ENCODE measurements at places on chromosomes 1 and 21.

- DNase-seq: peak; percentile 20
These were observed 14.9 kb upstream of the CD101 start for GRCh38 chr1:116986421-116987255.

GRCh38 chr1:230127105-230128054, 60.3 kb downstream of the GALNT2 start:
- DNase-seq: peak; percentile 100

DNA sequence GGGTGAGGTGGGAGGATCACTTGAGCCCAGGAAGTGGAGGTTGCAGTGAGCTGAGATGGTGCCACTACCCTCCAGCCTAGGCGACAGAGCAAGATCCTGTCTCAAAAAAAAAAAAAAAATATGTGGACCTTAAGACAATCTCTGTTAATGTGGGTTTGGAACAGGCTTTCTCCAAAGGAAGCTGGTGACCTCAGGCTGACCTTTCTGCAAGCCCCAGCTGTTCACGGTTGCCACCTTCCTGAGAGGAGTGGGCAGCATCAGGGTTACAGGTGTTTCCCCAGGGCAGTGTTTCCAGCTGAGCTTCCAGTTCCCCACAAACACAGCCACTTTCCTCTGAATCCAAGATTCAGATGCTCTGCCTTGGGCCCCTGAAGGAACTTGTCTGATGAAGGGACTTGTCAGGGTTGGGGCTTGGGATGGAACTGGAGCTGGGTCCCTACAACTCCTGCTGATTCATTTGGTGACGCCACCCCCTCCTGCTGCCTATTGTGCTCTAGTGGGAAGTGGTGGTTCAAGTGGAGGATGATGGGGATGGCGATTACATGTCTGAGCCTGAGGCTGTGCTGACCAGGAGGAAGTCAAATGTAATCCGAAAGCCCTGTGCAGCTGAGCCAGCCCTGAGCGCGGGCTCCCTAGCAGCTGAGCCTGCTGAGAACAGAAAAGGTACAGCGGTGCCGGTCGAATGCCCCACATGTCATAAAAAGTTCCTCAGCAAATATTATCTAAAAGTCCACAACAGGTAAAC, 1.9 kb downstream of the ZBTB48 start:
- peak; percentile 37 for DNase-seq

GRCh38 chr1:209609041-209609790, 25.7 kb downstream of the CAMK1G start:
- DNase-seq: no peak

GRCh38 chr1:226808501-226808900, 61.9 kb upstream of the PSEN2 start:
- no peak for DNase-seq

- no peak for DNase-seq
These were observed 51.8 kb upstream of the LRP8 start for GRCh38 chr1:53379662-53380002.

DNA sequence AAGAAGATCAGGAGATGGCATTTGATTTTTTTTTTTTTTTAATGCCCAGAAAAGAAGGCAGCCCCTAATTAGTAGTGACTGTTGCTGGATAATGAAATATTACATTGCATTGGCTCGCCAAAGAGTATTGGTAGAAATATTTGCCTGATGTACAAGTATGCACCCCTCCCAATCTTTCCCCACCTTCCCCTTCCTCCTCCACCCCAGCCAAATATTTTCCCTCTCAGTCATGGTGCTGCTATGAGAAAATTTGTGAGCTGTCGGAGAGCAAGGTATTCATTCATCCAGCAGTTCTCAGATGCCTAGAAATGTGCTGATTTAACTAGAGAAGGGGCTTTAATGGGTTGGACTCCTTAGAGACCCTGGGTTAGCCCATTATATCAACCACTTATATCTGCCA, 50.5 kb upstream of the IKBKE start:
- DNase-seq: no peak

- peak; percentile 24 for DNase-seq
These were observed 60.8 kb upstream of the F3 start for GRCh38 chr1:94602316-94602715.

DNA sequence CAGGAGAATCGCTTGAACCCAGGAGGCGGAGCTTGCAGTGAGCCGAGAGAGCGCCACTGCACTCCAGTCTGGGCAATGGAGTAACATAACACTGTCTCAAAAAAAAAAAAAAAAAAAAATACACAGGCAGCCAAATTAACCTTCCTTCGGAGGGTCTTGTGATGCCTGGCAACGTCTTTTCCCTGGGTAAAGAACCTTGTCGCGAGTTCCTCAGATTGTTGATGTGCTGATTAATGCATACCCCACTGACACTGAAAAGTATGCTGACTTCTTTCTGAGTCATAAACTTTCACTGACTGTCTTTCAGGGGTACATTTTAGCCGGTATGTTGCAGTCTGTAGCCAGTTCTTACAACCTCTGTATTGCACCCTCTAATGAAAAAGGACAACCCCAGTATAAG, 95.1 kb upstream of the SOD1 start:
- no peak for DNase-seq

DNA sequence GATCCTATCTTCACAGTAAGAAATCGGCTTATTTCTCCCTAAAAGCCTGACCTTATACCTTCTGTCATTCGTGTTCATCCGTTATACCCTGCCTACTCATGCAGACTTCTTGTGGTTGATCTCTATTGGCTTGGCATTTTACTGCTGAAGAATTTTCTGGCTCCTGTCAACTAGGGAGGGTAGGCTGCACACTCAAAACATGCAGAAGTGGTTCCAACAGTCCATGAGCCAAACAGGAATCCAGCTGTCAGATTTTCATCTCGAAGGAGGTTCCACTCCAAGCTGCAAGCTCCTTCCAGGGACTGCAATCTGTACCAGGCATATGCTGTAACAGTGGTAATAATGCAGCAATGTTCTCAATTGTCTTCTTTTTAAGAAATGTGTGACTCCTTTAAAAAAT, 10.1 kb downstream of the DNAJC11 start:
- DNase-seq: no peak

DNA sequence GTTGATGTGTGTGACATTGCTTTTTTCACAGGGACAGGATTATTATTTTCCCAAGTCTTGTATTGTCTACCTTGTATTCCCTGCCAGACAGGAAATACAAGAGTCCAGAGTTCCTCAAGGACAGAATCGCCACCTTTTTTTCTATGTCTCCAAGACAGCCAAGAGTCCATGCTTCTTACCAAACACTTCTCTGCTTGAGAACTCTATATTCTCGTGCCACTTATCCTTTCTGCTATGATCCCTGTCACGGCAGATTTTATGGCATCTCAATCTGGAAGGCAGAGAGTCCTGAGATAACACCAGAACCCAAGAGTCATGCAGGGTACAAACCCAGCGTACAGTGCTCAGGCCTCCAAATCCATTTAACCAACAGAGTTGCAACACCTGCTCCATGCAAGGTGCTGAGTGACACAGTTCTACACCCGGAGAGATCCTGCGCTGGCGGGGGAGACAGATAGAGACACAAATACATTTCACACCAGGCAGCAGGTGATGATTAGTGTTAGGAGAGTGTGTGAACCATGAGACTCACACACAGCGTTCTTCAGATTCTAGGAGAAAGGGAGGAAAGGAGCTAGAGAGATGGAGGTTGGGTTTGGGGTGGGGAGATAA, 107.6 kb downstream of the NAV1 start:
- DNase-seq: no peak

GRCh38 chr1:221440658-221441057, 301.2 kb downstream of the DUSP10 start:
- no peak for DNase-seq

GRCh38 chr21:37562920-37563640, 196.5 kb downstream of the DYRK1A start:
- no peak for DNase-seq

DNA sequence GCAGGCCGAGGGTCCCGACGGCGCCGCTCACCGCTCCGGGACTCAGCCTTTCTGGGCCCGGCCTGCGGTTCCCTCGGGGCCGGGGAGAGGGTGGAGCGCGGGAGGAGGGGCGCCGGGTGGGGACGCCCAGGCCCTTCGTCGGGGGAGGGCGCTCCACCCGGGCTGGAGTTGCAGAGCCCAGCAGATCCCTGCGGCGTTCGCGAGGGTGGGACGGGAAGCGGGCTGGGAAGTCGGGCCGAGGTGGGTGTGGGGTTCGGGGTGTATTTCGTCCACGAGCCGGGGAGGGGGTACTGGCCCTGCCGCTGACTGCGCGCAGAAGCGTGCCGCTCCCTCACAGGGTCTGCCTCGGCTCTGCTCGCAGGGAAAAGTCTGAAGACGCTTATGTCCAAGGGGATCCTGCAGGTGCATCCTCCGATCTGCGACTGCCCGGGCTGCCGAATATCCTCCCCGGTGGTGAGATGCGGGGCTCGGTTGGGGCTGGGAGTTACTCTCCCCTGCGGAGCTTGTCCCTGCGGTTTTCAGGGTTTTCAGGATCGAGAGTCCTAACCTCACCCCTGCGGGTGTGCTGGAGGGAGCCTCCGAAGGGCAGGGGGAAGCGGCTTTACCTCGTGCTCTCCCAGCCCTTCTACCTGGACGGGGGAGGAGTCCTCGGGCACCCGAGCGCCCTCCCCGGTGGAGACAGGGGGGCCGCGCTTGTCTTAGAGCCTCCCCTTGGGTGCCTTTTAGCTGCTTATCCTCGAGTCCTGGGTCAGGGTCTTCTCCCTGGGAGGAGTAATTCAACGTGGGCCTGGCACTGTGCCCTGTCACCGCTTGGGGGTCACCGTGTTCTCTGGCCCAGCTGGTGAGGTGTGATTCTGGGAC, 2.1 kb downstream of the SAMD11 start:
- no peak for DNase-seq

- peak; percentile 51 for DNase-seq
These were observed 627 bp upstream of the GNB1 start for GRCh38 chr1:1891349-1892078.

DNA sequence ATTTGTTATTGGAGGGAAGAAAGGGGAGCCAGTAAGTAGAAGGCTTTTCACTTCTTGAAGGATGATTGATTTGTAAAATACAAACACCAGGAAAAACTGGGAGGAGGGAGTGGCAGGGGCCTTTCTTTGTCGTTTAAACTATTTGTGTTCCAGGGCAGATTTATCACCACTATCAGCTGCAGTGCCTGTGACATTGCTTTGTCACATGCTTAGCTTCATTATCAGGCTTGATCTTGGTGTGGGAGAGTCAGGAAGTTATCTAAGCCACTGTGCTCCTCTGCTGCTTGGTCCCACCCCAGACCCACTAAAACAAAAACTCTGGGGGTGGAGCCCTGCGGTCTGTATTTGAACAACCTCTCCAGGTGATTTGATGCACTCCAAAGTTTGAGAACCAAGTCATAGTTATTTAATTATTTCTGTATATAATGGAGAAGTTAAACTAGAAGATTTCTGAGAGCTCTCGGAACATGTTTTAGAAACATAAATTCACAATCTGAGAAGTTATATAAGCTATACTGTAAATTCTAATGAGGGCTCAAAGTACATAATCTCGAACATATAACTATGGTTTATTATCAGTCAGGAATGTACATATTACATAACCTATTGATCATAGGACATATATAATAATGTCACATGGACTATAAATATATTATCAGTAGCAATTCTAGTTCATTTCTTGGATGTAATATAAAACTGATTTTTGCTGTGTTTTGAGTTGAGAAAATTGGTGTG, 87.9 kb downstream of the CDC14A start:
- DNase-seq: peak; percentile 84

GRCh38 chr21:41921021-41921420, 32.8 kb downstream of the C2CD2 start:
- DNase-seq: no peak

DNA sequence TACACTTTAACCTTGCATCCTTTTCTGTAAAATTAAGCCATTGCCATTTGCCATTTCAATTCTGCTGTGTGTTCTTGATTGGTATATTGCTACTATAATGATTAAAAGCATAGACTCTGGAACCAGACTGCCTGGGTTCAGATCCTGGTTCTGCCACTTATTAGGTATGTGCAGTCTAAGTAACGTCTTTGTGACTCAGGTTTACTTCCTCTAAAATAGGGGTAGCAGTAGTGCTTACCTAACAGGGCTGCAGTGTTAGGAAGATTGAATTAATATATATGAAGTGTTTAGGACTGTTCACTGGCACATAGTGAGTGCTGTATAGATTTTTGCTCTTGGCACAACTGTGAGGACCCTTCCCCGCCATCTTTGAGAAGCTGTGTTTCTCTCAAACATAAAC, 4.4 kb downstream of the CDC42 start:
- DNase-seq: no peak

GRCh38 chr1:55877437-55878232, 662.5 kb upstream of the USP24 start:
- DNase-seq: no peak

DNA sequence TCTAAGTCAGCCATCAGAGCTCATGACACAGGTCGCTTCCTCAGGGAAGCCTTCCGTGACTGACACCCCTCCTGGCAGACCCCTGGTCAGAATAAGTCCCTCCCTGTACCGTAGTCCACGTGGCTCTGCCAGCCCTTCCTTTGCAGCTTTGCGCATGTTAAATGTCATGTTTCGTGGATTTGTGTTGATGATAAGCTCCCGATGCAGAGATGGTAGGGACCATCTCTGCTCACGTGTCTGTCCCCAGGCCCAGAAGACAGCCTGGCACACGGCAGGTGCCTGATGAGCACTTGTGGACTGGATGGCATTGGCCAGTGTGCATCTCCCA, 75.9 kb downstream of the DHRS3 start:
- DNase-seq: no peak

DNA sequence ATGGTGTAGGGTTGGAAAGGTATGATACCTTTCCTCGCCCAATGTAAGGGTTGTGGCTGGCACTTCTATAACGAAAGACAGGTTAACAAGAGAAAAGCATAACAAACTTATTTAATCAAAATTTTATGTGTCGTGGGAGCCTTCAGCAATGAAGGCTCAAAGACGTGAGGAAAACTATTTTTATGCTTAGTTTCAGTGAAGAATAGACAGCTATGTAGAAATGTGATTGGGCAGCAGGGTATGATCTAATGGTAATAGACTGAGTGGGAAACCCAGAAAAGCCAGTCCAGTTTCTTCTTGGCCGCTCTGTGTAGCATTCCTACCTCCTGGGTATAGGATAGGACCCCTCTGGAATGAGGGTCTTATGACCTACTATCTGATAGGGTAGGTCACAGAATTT, 464.7 kb downstream of the ADGRL2 start:
- DNase-seq: no peak

- no peak for DNase-seq
These were observed 55.3 kb downstream of the SETD4 start for GRCh38 chr21:36005018-36005417.
